ENCODE measurements at places on chromosomes 5 and 9.
A peak's percentile ranks its signal among the peaks of the same experiment; 100 is the strongest.

GRCh38 chr9:80366626-80367025 is 794.9 kb downstream of the TLE4 start:
- no peak for DNase-seq

DNA sequence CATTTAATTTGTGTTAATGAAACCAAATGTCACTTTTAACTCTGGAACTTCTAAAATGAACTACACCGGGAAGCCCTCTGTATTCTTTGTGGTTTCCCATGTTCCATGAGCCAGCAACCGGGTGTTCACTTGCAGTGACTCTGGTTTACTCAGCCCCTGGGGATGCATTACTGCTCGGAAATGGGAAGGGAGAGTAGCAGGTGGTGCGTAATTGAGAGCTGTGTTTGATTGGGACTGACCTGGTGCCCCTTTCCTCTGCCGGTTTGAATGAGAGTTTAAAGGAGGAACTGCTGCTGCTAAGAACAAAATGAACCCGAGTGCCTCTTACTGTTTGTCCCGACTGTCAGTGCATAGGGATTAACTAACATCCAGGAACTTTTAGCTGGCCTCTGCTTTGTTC is 100.1 kb upstream of the DHFR start:
- peak; percentile 72 for DNase-seq

GRCh38 chr5:5539590-5539989 is 117.1 kb downstream of the ICE1 start:
- no peak for DNase-seq

DNA sequence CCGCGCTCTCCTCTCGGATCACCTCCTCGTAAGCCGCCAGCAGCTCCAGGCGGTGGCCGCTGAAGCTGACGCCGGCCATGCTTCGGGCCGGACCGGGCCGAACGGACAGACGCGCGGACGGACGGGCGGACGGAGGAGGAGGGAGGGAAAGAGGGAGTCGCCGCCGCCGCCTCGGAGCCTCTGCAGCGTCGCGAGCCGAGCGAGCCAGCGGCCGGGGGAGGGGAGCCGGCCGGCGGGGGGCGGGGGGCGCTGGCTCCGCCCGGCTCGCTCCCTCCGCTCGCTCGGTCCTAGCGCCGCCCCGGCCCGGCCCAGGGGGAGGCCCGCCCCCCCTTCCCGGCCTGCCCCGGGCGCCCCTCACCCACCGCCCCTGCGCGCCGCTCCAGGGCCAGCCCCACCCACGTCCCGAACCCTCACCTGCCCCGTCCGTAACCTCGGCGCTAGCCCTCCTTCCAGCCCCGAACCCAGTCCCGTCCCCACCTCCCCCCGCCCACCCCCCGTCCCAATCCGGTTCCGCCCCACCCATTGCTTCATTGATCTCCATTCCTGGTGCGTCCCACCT is at the start of gene DBN1:
Gene DBN1 (minus strand): TSS at position 192 of the 559 bp plus-strand sequence. CDS start 113 bp downstream, at position 79.
- peak; percentile 88 for DNase-seq

- DNase-seq: no peak
Measured at GRCh38 chr5:88250010-88250409, 18.6 kb downstream of the TMEM161B start.

DNA sequence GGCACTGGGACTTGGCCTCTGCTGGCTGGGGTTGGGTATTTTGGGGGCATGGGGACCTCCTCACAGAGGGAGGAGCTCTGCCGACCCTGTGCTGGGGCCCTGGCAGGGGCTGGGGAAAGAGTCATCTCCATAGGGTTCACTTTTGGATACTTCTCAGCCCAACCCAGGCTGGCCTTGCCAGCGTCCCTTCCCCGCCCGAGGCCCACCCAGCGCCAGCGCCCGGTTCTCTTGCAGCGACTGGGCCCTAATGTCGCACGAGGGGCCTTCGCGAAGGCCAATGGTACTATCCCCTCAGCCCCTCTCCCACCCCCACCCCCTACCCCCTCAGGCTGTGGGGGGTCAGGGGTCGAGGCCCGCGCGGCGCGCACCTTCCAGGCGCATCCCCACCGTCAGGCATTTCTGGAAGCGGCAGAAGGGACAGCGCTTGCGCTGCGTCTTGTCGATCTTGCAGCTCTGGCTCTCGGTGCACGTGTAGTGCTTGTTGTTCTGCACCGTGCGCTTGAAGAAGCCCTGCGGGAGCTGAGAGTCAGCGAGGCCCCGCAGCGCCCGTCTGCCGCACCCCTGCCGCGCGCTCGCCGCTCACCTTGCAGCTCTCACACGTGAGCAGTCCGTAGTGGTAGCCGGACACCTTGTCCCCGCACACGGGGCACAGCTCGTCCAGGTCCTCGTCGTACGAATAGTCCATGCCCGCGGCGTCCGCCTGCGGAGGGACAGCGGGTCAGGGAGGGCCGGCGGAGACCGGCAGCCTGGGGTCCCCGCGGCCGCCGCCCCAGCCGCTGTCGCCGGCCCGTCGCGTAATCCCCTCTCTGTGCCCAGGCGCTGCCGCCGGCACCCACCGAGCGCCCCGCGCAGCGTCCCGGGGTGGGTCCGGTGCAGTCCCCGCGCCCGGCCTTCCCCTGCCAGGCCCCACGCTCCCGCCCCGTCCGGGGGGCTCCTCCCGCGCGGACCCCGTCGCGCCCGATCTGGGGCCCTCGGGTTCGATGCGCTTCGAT is 4.2 kb downstream of the NR5A1 start:
- peak; percentile 22 for DNase-seq

- no peak for DNase-seq
Measured at GRCh38 chr5:124643336-124643735, 103.1 kb downstream of the ZNF608 start.

DNA sequence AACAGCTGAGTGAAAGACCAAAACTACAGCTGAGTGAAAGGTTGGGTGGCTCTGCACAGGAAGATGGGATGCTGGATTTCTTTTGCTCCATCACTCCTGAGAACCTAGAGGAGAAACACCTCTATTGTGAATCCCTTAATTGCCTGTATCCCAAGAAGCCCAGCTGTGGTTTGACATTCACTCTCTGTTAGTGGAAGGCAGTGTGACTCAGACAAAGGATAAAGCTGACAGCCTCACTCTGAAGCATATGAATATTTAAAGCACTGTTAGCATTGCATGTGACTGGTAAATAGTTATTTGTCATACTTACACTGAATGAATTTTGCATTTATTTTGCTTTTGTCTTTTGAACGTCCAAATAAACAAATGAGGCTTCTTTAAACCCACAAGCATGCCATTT is 367.1 kb upstream of the RIOK2 start:
- peak; percentile 69 for DNase-seq

GRCh38 chr9:98118640-98119601 is at the start of gene TRIM14:
Gene TRIM14, minus strand, starts transcription at chr9:98119222. Its CDS starts 34 bp downstream, at chr9:98119188.
- DNase-seq: peak; percentile 82

DNA sequence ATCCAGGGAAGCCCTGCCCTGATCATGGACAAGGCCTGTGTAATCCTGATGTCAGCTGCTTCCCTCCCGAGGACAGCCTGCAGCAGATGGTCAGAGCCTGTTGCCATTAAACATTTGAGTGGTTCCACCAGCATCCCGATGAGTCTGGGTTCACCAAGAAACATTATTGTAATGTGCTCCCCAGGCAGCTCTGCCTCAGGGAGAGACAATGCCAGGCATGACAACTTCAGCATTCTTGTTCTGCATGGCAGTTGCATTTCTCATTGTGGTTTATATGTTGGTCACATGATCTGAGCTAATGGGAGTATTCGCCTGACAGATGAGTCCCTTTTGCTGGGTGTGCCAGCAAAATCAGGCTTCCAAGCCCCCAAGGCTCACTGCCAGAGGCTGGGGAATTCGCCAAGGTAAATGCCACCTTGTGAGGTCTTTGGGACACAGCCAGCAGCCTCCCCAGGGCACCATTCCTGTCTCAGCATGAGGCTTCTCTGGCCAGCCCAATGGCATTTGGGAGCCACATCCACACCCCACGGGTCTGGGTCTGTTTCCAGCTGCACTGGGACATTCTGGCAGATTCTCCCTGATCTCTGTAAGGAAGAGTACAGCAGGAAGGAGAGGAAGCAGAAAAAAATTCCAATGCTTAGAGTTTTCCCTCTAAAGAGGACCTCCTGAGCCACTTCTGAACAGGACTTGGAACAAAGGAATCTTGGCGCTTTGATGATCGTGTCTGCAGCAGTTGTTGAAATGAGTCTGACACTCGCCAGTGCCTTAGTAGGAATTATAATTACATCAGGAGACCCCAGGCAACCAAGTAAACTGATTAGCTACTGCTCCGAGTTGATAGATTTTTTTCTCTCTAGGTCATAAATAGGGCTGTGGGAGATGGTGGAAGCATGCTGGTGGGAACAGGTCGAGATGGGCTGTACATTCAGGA is 18.7 kb downstream of the KCNIP1 start:
- peak; percentile 94 for DNase-seq

DNA sequence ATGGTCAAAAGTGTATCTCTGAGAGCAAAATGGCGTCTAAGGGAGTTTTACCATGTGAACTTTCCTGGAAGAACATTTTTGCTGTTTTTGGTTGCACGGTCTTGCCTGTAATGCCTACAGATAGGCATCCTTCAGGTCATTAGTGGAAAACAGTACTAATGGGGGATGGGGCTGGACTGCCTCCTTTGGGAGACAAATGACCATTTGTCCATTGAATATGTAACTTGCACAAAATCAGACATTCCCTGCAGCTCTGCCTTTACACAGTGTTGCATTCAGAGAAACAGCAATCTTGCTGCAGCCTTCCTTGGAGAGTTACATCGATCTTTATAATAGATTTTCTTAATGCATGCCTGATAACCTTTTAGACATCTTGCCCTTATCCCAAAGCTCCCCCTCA is 138.5 kb upstream of the EGFLAM start:
- no peak for DNase-seq

GRCh38 chr9:81183761-81184160 is 505.6 kb downstream of the TLE1 start:
- peak; percentile 86 for DNase-seq

DNA sequence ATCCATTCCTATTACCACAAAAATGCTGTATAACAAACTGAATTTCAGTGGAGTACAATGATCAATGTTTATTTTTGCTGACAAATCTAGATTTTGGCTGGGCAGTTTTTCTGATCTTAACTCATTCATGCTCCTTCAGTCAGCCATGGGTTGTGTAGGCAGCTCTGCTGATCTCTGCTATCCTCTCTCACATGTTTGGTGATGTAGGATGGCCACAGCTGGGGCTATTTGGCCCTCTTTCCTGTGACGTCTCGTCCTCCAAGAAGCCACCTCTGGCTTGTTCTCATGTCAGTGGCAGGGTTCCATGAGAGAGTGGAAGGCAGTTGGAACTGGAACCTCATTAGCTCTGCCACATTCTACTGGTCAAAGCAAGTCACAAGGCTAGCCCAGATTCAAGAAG is 8.9 kb downstream of the NLN start:
- DNase-seq: peak; percentile 20

DNA sequence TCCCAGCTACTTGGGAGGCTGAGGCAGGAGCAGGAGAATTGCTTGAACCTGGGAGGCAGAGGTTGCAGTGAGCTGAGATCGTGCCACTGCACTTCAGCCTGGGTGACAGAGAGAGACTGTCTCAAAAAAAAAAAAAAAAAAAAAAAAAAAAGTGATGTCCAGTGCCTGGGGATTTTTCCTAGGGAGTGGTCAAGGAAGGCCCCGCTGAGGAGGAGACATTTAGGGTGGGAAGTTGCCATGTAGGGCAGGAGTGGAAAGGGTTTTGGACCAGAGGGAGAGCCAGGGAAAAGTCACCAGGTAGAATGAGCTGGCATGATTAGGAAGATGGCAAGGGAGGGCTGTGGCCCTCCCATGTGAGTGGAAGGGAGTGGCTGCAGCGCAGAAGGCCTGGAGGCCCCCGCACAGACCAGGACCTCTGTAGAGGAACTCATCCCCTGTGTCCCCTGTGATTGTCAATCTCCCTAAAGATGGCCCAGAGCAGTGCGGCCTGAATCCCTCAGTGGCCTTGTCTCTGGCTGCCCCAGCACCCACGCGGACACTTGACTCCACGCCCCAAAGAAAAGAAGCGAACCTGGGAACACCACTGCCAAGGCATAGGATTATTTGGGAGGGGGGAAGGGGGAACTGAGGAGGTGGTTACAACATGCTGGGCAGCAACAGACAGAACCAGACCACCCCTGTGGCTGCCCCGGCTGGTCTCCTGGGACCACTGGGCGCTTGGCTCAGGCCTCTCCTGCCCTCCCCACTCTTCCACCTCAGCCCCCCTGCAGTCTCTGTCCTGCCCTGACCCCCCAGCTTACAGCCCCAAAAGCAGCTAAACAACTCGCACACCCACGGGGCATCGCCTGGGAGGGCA is 2.6 kb upstream of the SQSTM1 start:
- no peak for DNase-seq

DNA sequence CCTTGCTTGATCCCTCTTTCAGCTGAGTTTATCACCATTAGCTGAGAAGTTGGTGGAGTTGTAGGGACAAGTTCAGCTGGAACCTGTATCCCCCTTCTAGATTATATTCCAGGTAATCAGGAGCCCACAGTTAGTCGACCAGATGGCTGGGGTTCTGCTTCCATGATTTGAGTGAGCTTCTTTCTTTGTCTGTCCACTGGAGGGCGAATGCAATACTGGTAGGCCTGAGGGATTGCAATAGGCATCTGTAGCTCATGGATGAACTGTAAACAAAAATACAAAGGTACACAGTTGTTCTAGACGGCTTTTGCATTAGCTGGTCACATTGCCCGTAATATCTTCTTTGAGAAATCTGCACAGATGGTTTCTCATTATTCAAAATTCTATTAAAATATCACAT is 88.9 kb downstream of the PCSK5 start:
- no peak for DNase-seq

GRCh38 chr5:73896097-73896496 is 270.1 kb downstream of the ARHGEF28 start:
- DNase-seq: no peak

GRCh38 chr5:6889030-6889429 is 175.8 kb downstream of the TENT4A start:
- no peak for DNase-seq

DNA sequence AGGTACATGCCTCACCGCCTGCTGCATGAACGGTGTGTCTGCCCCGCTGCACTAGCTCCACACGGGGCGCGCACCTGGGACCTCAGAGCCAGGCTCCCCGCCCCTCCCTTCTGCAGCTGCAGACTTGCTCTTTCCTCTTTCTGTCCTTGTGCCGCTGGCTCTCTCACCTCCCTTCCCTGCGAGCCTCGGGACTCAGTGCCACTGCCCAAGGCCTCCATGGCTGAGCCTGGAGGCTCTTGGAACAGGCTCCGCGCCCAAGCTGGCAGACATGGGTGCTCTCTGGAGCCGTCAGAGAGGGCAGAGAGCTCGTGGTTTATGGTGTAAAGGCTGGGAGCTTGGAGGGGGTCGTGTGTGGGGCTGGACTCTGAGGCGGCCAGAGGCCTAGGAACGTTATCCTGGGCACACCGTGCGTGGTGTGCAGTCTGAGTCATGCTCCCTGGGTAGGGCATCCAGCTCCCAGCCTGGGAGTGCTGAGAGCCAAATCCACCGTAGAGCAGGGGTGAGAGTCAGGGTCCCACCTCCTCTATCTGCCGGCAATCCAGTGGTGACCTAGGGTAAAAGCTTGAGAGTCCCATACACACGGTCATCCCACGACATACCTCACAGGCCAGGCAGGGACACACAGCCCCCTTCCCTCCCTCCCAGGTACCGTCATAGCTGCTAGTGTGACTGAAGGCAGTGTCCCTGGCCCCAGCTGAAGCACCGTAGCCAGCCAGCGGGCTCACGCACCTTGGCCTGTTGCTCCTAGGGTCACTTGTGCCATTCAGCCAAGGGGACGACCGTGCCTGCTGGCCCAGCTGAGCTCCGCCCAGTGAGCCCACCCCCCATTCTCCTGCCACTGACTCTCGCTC is 22.4 kb downstream of the GOLGA2 start:
- DNase-seq: peak; percentile 51

- DNase-seq: peak; percentile 53
Measured at GRCh38 chr9:35757226-35757891, 3.3 kb upstream of the MSMP start.

- no peak for DNase-seq
Measured at GRCh38 chr9:125476645-125477044, 215.0 kb downstream of the GAPVD1 start.

- peak; percentile 47 for DNase-seq
Measured at GRCh38 chr9:79477955-79478771, 93.6 kb upstream of the TLE4 start.
